ENCODE measurements at places on chromosomes 11 and 22. TPM values are rescaled to one million over a fixed set of nuclear protein-coding genes. Genes with fewer than 3 reads are reported as not detected.

KCNJ1 gene
- total RNA-seq = 0.81 TPM

GLYAT gene
- total RNA-seq = not detected

- DNase-seq = no peak
Observed at GRCh38 chr22:49188091-49188490, 639.6 kb downstream of the BRD1 start.

DNA sequence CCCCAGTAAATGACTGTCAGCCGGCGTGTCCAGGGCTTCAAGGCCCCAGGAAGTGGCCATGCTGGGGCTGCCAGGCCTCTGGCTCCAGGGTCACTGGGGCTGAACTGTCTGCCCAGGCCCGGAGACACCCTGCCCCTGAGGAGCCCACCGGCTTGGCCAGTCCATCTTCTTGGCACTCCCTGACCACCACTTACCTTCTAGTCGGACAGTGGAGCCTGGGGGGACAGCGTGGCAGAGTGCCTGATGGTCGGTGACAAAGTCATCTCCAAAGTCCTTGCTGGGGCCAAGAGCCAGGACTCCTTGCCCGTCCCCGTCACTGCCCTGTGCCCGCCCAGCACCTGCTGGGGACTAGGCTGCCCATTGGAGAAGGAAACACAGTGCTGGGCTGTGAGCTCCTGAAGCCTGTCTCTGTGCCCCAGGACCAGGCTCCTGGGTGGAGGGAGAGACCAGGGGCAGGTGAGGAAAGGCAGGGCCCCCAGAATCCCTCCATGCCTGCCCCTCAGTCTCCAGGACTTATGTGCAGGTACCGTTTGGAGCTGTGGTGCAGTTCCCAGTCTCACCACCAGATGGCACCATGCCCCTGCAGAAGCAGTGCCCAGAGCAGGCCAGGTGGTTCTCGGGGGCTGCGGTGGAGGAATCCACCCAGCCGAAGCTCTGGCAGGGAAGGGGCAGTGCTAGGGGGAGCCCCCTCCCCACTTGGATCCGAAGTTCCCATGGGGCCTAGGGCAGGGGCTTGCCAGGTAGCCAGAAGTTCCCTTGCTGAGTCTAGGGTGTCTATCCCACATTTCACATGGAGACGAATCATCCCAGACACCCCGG is 6.0 kb upstream of the CCDC188 start:
- peak; percentile 87 for DNase-seq

DNA sequence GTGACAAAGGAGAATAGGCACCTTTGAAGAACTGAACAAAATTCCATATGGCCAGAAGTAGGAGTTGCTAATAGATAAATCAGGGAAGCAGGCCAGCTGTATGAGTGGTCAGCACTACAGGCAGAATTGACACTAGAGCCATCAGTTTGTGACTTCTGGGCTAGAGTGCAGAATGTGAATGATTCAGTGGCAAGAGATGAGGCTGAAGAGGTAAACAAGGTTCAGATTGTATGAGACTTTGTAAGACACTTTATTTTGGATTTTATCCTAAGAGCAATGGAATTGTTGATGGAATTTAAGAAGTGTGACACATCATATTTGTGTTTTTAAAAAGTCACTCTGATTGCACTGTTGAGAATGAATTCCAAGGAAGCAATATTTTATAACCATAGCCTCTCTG is 12.9 kb downstream of the BIRC3 start:
- DNase-seq = no peak

DNA sequence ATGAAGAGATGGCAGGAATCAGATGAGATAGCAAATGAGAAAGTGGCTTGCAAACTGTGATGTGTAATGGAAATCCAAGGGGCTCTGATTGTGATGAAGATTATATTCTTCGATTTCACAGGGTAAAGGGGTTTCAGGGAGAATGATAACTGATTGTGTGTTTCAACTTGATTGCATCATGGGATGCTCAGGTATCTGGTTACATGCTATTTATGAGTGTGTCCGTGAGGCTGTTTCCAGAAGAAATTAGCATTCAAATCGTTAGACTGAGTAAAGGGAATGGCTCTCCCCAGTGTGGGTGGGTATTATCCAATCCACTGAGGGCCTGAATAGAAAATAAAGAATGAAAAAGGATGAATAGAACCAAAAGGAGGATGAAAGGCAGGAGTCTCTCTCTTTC is 278.7 kb upstream of the LARGE1 start:
- no peak for DNase-seq

- no peak for DNase-seq
Observed at GRCh38 chr11:94049351-94049750, 28.2 kb downstream of the HEPHL1 start.

DNA sequence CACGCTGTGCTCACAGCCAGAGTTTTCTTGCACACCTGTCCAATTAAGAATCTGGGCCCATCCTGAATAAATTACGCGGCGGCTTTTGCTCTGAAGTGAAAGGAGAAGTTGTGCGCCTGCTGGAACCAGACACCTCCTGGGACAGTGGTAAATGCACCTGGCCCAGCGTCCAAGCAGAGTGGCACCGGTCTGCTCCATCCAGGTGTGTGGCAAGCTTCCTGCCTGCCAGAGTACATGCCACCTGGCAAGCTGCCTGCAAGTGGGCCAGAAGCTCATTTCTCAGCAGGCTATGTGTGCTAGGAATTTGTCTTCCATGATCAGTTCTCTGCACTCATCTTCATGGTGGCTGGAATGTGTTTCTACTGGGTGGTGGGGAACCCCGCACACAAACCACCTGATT is 660.6 kb downstream of the ETS1 start:
- no peak for DNase-seq

DNA sequence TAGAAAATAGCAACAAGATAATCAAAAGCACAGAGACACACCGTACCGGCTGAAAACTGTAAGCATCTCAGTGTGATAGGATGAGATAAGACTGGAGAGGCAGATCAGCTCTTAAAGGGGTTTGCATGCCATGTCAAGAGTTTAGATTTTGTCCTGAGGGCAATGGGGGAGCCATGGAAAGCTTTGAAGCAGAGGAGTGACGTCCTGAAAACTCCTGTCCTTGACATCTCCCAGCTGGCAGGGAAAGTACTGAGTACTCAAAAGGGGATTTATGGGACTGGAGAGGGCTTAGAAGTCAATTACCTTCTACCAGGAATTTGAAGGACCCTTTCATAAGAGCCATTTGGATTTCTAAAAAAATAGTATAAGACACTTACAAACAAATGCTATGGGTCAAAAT is 420.5 kb upstream of the NARS2 start:
- no peak for DNase-seq

Data from thyroid gland (tissue), 4 donors.